ENCODE measurements at places on chromosomes 11 and 22. TPM values are rescaled to one million over a fixed set of nuclear protein-coding genes. Genes with fewer than 3 reads are reported as not detected.
A peak's percentile ranks its signal among the peaks of the same experiment; 100 is the strongest.

DNA sequence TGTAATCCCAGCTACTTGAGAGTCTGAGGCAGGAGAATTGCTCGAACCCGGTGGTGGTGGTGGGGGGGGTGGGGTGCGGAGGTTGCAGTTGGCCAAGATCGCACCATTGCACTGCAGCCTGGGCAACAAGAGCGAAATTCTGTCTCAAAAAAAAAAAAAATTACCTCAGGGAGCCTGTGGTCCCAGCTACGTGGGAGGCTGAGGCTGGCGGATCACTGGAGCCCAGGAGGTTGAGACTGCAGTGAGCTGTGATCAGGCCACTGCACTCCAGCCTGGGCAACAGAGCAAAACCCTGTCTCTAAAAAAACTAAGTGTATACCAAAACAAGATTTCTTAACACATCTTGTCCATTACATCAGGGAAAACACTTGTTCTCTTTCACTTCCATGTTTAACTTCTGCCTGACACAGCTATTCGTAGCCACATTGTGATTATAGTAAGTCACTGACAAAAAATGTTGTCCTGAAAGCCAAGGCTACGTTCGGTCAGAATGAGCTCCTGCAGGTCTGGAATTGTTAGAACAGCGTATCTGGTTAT, 1.4 kb downstream of the TMEM80 start:
- no peak overlapping the region for H3K4me3 ChIP-seq
- peaks cover 36% of the 10 kb centered on the region for H3K4me1 ChIP-seq
- H3K27ac ChIP-seq, result peak overlapping the region; percentile 97
- H3K27me3 ChIP-seq, result no peaks in the 10 kb centered on the region

- no peaks in the 10 kb centered on the region for H3K36me3 ChIP-seq
- no peaks in the 10 kb centered on the region for H3K27me3 ChIP-seq
- no peaks in the 10 kb centered on the region for H3K4me1 ChIP-seq
- no peak for DNase-seq
- H3K4me3 ChIP-seq, result no peak overlapping the region
- H3K27ac ChIP-seq, result no peak overlapping the region
Measured at GRCh38 chr22:40050258-40050657, 55.5 kb downstream of the FAM83F start.

- no peak overlapping the region for H3K27ac ChIP-seq
- H3K4me1 ChIP-seq, result no peaks in the 10 kb centered on the region
- no peaks in the 10 kb centered on the region for H3K27me3 ChIP-seq
- no peak overlapping the region for H3K4me3 ChIP-seq
- no peaks in the 10 kb centered on the region for H3K36me3 ChIP-seq
Measured at GRCh38 chr11:60265373-60266214, 14.9 kb upstream of the MS4A4A start.

GRCh38 chr11:78820741-78821140, 246.1 kb upstream of the NARS2 start:
- H3K27me3 ChIP-seq, result no peaks in the 10 kb centered on the region
- H3K27ac ChIP-seq, result peak overlapping the region; percentile 54
- DNase-seq, result no peak
- no peaks in the 10 kb centered on the region for H3K36me3 ChIP-seq

The E2F8 gene
- 2.3 TPM for polyA plus RNA-seq

The C11orf21 gene
- not detected for polyA plus RNA-seq

GRCh38 chr22:47624252-47625012, 862.0 kb downstream of the TBC1D22A start:
- H3K4me3 ChIP-seq, result no peak overlapping the region
- DNase-seq, result no peak
- no peak overlapping the region for H3K27ac ChIP-seq
- no peaks in the 10 kb centered on the region for H3K4me1 ChIP-seq
- no peaks in the 10 kb centered on the region for H3K27me3 ChIP-seq
- no peaks in the 10 kb centered on the region for H3K36me3 ChIP-seq

GRCh38 chr22:42560781-42561180, 7.0 kb downstream of the SERHL2 start:
- peaks cover under 1% of the 10 kb centered on the region for H3K36me3 ChIP-seq
- no peak overlapping the region for H3K27ac ChIP-seq
- H3K27me3 ChIP-seq, result no peaks in the 10 kb centered on the region

GRCh38 chr22:28582806-28583205, 96.8 kb downstream of the TTC28 start:
- peak; percentile 81 for DNase-seq
- no peaks in the 10 kb centered on the region for H3K36me3 ChIP-seq

- no peaks in the 10 kb centered on the region for H3K4me1 ChIP-seq
- peaks cover 18% of the 10 kb centered on the region for H3K27me3 ChIP-seq
- no peak overlapping the region for H3K4me3 ChIP-seq
Measured at GRCh38 chr11:77209663-77210062, 81.6 kb downstream of the MYO7A start.

The RELT gene
- 5.3 TPM for polyA plus RNA-seq

The CLMP gene
- 95.7 TPM for polyA plus RNA-seq

Measured in IMR-90 (cell line).